ENCODE measurements at places on chromosomes 1 and 21.

DNA sequence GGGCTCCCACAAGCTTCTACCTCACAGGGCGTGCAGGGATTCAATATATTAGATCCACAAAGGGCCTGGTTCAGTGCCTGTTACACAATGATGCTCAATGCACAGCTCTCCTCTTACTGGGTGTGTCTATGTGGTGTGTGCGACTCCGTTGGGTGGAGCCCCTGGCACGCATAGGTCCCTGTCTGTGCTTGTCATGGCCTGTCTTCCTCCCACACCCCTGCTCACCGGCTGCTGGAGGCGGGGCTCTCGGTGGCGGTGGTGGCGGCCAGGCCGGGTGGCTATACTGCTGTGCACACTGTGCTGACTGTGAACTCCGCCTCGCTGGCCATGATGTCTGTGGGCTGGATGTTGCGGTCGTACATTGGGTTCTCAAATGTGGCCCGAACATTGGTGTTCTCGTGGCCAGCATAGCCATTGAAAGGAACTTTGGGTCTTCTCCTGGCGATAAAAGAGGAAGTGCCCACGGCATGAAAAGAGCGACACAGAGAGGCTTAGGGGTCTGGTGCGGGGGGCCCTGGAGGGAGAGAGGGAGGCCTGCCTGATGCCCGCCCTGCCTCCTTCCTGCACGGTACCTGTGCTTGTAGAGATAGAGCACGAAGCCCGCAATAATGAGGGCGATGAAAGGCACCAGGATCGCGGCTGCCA, 46.9 kb downstream of the ZSCAN20 start:
- no peak for DNase-seq

DNA sequence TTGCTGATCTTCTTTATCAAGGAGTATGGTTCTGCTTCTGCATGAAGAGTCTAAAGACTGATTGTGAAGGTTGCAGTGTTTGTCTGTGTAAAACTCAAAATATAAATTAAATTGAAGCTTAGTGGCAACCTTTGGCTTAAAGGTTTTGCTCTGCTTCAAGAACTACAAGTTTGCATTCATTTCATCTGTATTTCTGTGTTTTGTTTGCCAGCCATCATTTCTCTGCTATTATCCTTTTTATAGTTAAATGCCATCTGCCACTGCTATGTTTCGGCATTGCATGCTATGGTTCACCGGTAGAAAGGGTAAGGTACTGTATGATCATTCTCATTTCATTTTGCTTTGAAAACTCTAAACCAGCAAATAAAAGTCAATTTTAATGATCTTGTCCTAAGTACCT, 52.9 kb downstream of the OSBPL9 start:
- no peak for DNase-seq

GRCh38 chr21:45045481-45045880, 28.9 kb upstream of the ADARB1 start:
- DNase-seq = no peak

- DNase-seq = no peak
Observed at GRCh38 chr1:147509786-147510395, 31.4 kb upstream of the BCL9 start.

GRCh38 chr1:101136739-101137138, 100.1 kb upstream of the S1PR1 start:
- no peak for DNase-seq

- no peak for DNase-seq
Observed at GRCh38 chr21:34950980-34951379, 98.1 kb downstream of the RUNX1 start.

GRCh38 chr21:35921471-35921870, 138.9 kb downstream of the SETD4 start:
- no peak for DNase-seq

GRCh38 chr1:204154568-204155255, 2.9 kb upstream of the ETNK2 start:
- DNase-seq = no peak

GRCh38 chr1:31881688-31882000, 56.5 kb downstream of the PTP4A2 start:
- DNase-seq = no peak

DNA sequence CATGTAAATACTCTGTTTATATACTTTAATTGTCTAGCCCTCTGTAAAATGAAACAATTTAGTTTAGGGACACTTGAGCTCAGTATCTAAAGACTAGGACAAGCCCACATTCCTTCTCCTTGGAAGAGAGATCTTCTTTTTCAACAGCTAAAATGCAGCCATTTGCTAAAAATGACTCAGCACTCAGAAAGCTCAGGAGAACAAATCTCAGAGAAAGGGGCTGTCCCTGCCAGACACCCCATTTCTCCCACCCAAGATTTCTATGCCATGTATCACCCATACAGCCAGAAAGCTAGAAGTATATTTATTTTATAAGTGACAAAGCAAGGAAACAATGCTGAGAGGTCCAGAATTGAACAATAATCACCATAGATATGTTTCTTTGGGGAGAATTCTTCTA, 23.2 kb upstream of the PRDX6 start:
- no peak for DNase-seq

DNA sequence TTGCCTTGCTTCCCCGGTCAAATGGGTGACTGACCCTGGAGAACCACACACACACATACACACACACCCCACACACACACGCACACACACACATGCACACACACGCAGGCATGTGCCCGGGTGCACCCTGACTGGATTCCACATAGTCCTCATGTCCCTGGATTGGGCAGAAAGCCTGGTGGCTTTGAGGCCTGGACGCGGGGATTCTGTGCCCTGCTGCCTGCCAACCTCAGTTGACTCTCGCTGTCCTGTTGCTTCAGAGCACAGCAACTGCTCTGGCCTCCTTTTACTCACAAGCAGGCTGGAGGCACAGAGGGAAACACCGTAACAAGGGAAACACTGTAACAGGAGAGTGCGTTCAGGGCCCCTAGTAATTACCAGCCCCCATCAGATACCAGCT, 6.4 kb downstream of the RORC start:
- DNase-seq = no peak

DNA sequence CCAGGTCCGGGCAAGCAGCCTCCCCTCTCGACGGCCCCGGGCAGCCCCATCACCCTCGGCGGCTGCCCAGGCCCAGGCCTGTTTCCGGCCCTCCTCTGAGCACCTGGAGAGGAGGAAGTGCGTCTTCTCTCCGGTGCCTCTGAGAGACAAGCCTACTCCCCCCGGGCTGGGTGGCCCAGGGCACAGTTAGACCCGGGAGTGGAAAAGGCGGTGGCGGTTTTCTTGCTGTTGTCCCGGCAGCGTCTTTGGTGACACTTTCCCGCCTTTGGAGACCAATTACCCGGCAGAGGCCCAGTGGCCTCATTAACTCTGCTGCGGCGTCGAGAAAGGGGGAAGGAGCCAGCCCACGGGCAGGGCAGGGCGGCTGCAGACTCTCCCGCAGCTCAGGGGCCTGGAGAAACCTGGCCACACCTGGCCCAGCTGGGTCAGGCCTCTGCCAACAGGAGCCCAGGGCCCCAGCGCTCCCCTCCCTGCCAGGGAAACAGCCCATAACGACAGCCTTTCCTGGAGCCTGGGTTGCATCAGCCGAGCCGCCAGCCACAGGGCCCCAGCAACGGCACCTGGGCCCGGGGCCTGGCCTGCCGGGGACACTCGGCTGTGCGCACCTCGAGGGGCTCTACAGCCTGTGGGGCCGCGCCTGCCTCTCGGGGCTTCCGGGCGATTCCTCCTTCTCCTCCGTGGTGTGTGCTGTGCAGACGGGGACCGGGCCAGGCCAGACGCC, 28.4 kb upstream of the C1orf159 start:
- peak; percentile 44 for DNase-seq

DNA sequence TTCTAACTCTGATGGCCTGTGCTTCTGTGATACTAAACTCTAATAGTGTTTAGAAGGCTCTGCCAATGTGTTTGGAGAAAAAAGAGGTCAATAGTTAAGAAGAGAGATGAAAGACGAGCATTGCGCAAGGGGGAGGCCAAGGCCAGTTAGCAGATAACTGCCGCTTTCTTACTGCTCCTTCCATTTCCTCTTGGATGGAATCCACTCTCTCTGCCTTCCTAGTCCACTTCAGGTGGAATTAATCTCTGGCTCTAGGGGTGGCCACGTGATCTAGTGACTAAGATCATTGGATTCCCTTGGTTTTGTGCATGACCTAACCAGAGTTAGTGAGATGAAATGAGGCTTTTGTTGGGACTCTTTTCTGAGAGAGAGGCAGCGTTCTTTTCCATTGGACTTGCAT, 148.3 kb downstream of the ACTL8 start:
- DNase-seq = no peak

- no peak for DNase-seq
Observed at GRCh38 chr21:33767236-33767635, 124.9 kb downstream of the ITSN1 start.

DNA sequence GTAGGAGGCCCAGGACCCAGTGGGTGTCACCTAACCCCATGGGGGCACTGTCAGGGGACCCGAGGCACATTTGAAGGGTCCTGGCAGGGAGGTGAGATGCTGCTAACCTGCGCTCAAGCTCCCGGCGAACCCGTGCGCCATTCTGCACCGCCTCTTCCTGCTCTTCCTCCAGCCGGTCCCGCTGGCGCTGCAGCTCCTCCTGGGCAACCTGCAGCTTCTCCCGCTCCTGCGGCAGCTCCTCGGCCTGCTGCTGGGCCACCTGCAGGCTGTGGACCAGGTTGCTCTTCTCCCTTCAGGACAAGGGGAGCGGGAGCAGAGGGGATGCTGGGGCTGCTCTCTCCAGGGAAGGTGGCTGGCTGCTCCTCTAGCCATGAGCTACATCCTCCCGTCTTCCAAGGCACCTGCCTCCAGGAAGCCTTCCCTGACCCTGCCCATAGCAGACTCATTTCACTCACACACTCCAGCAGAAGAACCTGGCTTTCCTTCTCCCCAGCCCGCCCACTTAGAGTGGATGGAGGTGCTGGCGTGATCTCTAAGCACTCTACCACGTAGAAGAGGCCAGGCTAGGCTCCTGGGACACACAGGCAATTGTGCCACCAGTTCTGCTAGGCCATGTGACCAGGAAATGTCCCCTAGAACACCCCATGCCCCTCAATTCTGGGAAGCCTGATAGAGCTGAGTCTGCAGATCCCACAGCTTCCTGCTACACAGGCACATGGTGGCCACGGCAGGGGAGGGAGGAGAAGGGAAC, 15.2 kb upstream of the NBPF1 start:
- no peak for DNase-seq

- DNase-seq = no peak
Observed at GRCh38 chr1:245255783-245256182, 101.0 kb downstream of the KIF26B start.

DNA sequence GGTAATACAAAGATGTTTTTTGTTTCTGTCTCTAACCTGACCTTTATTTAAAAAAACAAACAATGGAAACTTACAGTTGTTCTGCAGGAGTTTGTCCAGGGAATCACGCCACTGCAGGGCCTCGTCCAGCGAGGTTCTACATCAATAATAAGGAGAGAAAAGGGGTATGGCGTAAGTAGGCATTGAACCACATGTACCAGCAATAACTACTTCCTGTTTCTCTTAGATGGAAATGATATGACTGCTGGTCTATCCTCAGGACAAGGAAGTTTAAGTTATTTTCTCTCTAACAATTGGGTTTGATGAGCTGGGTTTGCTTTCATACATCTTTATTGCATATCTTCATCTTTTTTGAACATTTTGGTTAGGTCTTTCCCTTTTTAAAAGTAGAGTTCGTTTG, 40.9 kb downstream of the RGS5 start:
- DNase-seq = no peak

- no peak for DNase-seq
Observed at GRCh38 chr1:95098196-95098595, 19.0 kb upstream of the TLCD4 start.

- DNase-seq = no peak
Observed at GRCh38 chr21:31042080-31042464, 3.8 kb upstream of the KRTAP19-8 start.

DNA sequence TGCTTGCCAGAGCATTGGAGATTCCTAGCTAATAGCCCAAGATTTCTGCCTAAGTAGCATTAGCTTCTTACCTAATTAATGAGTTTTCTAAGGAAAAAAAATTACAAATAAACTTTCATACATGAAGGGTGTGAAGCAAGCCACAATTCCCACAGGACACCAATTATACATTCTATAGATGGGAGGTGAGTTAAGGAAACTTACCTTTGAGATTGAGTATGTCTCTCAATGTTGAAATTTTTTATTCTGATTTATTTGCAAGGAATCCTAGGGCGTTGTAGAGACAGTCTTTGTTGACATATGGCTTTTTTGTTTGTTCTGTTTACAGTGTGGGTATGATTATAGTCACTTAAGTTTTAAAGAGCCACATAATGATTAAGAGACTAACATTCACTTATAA, 313.0 kb downstream of the RYR2 start:
- DNase-seq = no peak

GRCh38 chr1:205677167-205677566, 3.1 kb downstream of the SLC45A3 start:
- no peak for DNase-seq

DNA sequence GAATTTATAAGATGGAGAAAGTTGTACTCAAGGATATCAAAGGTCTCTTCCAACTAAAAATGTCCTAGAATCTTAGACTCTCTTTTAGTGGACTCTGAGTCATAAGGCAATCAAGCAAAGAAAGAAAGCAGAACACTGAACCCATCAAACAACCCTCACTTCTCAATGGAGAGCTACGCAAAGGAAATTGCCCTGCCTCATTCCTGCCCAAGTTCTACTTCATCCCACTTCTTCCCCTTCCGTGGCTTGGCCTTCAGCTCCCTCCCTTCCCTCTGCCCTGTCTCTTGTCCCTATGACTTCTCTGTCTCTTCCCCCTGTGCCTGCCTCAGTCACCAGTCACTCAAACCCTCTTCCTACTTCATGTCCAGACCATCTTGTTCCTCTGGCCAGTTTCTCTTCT, 58.5 kb downstream of the RIMS3 start:
- no peak for DNase-seq

GRCh38 chr21:37564924-37565529, 198.5 kb downstream of the DYRK1A start:
- no peak for DNase-seq

GRCh38 chr1:178188306-178188705, 94.4 kb downstream of the RASAL2 start:
- DNase-seq = no peak

GRCh38 chr1:92808381-92808780, 23.5 kb upstream of the RPL5 start:
- no peak for DNase-seq
